ENCODE measurements at places on chromosomes 16 and 17.

- no peak for DNase-seq
Measured at GRCh38 chr17:57388131-57388725, 131.9 kb downstream of the MSI2 start.

DNA sequence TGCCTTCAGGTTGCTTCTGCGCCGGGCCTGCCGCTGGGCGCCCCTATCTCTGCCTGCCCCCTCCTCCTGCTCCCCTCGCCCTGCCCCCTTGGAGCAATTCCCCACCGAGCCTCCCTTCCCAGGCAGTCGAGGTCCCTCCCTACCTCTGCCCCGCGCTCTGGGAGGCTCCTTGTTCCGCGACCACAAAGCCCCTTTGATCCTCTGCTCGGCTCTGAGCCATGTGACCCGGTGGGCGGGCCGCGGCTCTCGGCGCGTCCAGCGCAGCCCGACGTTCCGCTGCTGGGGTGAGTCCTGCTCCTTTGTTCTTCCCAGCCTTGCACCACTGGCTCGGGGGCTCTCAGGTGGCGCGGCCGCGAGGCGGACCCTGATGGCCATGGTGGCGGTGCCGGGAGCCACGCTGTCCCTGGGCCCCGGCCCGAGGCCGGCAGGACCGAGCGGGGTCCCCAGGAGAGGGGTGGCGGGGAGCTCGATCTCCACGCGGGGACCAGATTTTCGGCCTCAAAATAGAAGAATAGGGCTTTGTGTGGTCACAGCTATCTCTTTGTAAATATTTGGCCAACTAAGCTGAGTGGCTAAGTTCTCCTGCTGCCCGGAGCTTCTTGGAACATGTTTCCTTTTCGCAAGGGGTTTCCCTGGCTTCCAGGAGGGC, 310.6 kb downstream of the SEC14L1 start:
- DNase-seq = no peak

DNA sequence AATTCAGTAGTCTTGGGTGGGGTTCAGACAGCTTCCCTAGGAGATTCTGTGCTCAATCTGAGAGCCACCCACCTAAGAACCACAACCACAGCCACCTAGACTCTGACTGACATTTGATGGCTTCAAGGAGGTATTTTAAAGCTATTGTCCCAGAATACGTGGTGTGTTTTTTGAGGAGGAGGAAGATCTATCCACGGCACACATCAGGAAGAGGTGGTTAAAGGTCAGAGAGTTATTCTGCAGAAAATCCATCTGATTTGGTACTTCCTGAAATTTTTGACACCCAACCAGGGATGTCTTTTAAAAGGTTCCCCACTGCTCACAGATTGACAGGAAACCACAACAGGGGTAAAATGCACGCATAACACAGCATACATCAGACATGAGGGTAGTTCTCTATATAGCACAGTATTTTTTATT, 25.1 kb downstream of the SMARCE1 start:
- DNase-seq = no peak

DNA sequence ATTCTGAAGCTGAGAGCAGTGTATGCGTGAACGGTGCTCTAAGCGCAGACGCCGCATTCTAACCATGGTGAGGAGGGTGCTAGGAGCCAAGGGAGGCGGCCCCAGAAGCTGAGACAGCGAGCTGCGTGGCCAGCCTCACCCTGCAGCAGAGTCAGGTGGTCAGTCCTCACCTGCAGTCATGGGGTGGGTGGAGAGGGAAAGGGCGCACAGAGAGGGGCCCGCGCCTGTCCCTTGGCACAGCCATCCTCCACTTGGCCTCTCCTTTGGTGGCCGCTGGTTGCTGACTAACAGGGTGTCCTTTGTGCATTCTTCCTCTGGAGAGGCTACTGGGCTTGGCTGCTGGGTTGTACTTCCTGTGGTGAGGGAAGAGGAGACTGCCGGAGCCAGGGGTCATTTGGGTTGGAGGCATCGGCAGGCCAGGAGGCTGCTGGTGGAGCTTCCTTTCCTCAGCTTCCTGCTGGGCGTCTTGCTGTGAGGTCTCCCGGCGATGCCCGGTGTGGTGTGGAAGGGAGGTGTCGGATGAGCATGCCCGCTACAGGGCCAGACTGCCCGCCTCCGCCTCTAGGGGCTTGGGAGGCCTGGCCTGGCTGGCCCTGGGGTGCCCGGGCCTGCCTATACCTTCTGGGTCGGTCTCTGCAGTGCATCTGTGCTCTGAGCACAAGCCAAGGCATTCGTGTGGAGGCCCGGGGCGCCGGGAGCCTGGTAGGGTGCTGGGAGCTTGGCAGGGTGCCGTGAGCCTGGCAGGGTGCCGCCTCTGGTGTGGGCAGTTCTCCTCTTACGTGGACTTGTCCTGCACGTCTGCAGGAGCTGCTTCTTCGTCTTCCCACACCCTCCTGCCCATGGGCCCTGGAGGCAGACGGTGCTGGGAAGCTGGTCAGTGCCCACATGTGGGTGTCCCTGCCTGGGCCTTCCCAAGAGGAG, 17.4 kb downstream of the RNF213 start:
- DNase-seq = no peak

- no peak for DNase-seq
Measured at GRCh38 chr17:72430611-72431432, 310.0 kb downstream of the SOX9 start.

GRCh38 chr17:82151106-82151957, 53.3 kb upstream of the FASN start:
- DNase-seq = no peak

GRCh38 chr17:17740615-17741348, 59.5 kb downstream of the RAI1 start:
- DNase-seq = no peak

DNA sequence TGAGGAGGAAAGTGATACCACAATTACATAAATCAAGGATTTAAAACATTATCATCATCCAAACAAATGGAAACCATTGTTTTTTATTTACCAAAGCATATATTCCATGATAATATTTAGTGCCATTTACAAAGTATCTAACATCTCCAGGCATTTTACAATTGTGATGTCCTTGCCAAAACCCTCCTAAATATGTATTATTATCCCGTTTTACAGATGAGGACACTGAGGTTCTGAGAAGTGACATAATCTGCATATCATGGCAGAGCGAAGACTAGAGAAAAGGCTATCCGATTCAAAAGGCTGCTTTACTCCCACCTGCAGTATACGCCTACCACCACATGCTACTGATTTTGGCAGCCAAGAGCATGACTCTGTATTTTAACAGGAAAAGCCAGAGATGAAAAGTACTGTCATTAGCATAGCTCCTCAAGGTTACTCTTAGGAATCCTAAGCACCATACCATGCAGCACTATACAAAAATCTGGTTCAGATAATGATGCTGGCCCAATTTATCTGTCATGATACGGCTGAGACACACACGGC, 301.4 kb downstream of the CA10 start:
- DNase-seq = no peak

GRCh38 chr16:84806256-84806889, 13.4 kb upstream of the CRISPLD2 start:
- DNase-seq = no peak

- no peak for DNase-seq
Measured at GRCh38 chr16:89693931-89694783, 7.3 kb downstream of the SPATA2L start.

DNA sequence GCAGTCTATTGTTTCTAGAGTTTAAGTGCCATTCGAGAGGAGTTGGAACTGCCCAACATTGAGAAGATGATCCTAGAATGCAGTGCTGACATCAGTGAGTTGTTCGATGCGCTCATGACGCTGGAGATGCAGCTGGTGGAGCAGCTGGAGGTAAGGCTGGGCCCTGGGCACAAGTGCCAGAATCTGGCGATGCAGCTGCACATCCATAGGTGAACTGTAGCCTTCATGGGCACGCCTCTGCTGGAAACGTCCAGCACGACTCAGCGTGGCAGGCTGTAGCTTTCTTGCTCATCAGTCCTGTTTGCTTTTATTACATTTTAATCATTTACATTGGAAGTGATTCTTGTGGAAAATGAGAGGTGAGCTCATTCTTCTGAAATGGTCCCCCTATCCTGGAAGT, 31.7 kb downstream of the DRC3 start:
- DNase-seq = no peak

DNA sequence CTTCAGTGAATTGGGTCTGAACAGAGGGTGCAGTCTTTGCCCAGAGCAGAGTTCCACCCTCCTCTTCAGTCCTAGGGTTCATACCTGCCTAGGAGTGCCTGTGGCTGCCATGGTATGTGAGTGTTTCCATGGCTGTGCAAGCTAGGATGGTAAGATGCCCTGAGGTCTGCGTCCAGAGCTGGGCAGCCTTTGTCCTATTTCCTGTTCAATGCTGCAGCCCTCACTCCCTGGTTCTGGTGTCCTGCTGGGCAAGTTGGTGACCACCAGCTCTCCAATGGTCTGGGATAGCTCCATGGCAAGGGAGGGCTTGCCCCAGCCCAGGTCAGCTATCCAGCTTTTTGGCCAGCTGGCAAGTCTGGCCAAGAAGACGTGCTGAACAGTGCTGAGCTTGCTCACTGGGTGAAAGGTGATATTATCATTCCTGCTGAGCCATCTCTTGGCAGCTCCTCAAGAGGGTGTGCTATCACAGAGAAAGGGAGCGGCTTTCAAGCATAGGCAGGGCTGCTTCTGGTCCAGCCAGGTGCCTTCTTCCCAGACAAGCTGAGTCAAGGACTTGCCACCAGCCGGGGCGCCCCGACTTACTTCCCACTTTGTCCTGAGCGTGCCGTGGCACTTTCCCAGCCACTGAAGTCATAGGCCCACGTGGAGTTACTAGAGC, 13.0 kb upstream of the NFATC3 start:
- no peak for DNase-seq

All from esophagus squamous epithelium (tissue), 5 donors.